Right renal pelvis (tissue), 4 donors: ENCODE measurements at places on chromosomes 2 and 18. TPM values are rescaled to one million over a fixed set of nuclear protein-coding genes. Genes with fewer than 3 reads are reported as not detected.

Gene KLHL14
- polyA plus RNA-seq: 29.2 TPM

Gene HOXD1
- 11.8 TPM for polyA plus RNA-seq

Gene NT5C1B
- polyA plus RNA-seq: 0.88 TPM

Gene BCL11A
- 12.1 TPM for polyA plus RNA-seq

Gene RASGRP3
- 19.1 TPM for polyA plus RNA-seq

Gene TBR1
- polyA plus RNA-seq: 0.03 TPM

Gene BUB1
- polyA plus RNA-seq: 24.3 TPM

- DNase-seq: no peak
Measured at GRCh38 chr2:72118951-72119350, 28.7 kb downstream of the CYP26B1 start.

- DNase-seq: no peak
Measured at GRCh38 chr2:103738108-103738507, 976.3 kb downstream of the TMEM182 start.

DNA sequence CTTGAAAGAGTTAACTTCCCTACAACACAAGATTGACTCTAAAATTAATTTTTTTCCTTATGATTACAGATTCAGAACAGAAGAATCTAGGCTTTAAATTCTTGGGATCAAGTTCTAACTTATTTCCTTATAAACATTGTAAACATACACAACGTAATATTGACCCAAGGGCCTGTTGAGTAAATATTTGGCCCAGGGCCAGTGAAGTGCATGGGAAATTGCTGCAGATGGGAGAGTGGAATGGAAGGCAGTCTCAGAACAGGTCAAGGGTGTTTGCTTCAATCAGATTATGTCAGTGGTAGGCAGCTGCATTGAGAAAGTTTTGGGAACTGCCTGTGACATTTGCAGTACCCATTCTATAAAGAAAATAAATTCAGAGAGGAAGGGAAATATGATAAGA is 137.6 kb downstream of the MYO1B start:
- DNase-seq: no peak

DNA sequence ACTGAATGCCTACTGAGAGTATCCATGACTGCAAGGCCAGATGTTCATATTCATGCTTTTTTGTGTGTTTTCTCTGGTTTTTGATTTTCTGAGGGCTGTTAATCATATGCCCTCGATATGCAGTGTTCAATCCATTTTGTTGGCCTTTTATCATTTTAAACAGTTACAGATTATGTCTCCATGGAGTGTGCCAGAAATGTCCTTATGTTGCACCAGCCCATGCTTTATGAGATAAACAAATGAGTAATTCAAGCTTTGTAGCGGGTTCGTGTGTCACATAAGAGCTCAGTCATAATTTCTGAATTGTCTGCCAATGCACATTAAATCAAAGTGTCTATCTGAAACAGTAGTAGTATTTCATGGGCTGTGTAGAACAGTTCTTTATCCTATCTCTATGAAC is 583.0 kb downstream of the THSD7B start:
- DNase-seq: no peak

DNA sequence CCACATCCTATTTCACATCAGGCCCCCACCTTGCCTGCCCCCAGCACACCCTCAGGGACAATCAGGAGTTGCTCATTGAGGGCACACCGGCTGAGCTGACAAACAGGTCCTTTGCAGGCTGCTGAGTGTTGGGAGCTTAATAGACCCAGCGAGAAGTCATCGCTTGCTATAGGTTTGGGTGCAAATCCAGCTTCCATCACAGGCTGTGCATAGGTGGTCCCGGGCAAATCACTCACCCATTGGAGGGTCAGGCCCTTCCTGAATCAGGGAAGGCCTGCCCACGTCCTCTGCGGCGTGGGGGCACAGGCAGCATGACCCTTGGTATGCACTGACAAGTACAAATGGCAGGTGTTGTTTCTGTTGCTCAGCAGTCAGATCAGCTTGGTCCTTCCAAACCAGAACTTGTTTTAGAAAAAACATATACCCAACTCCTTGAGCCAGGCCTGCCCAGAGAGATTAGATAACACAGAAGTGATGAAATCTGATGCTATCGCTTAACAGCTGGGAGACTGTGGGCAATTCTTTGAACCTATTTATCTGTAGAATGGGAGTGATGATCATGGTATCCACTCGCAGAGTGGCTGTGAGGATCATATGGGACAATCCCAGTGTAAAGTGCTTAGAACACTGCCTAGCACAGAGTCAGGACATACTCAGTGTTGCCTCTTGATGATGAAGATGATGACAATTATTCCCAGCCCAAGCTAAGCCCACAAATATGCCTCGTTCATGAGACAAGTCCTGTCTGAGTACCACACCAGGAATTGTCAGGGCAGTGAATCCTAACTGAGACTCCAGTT is 34.9 kb downstream of the SMAD7 start:
- DNase-seq: no peak

GRCh38 chr18:14927701-14928100 is 179.7 kb downstream of the ANKRD30B start:
- no peak for DNase-seq

DNA sequence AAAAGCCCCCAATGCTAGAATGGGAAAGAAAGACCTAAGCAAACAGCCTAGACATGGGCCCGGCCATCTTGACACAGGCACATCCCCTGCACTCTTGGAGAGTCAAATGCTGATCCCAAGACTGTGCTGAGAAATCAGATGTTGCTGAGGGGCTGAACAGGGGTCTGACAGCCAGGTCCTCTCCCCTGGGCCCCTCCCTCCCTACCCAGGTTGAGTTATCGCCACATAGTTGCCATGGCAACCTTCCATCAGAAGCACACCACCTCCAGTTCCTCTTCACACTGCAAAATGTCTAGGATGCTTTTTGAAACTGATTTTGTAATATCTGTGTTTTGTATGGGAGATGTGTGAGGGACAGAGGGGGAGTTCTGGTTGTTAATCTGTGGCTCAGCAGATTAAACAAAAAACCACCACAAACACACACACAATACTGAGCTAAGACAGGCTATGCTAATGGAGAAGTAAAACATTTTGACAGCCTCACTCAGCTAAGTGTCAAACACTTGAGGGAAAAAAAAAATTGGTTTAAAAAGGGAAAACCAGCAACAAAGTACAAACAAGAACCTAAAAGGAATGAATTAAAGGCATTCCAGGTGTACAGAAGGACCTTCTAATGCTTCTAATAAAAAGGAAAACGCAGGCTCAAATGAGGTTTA is 88.2 kb downstream of the TMEM163 start:
- DNase-seq: no peak

- DNase-seq: no peak
Measured at GRCh38 chr2:58649756-58650155, 408.6 kb upstream of the FANCL start.
